Activated CD4-positive, alpha-beta T cell treated with anti-CD3 and anti-CD28 coated beads, Interleukin-2, amount 50 U/mL, for 4 hours (primary cell): ENCODE measurements at places on chromosomes 7 and 10.

DNA sequence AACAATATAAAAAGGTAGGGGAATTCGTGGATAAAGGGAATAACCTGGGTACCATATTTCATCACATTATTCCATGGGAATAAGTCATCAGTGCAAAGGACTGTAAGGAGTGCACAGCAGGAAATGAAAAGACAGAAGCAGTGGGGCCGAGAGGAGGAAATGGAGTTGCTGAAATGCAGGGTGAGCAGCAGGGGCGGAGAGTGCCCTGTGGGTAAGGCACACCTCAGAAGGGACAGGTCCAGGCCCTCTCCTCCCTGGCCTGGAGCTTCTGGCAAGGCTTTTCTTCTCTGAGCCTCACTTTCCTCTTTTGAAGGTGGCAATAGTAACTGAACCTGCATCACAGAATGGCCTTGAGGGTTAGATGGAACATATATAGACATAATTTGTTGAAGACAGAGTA is 26.2 kb downstream of the IKZF1 start:
- no peak for DNase-seq

GRCh38 chr7:157929671-157930070 is 592.9 kb downstream of the DNAJB6 start:
- DNase-seq: no peak

GRCh38 chr10:121478556-121478955 is 119.7 kb downstream of the FGFR2 start:
- no peak for DNase-seq

DNA sequence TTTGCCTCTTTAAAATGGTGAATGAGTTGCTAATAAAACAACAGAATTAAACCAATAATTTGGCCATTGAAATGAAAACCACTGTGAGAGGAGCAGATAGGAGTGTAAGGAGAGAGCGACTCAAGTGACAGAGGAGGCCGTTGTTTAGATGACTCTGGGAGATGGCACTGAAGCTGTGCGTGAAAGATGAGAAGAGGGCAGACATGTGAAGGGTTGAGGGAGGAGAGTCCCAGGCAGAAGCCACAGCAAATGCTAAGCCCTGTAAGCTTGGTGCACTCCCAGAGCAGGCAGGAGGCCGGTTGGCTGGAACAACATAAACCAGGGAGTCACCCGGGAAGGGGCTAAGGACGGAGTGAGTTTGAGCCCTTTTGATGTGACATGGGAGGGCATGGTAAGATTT is 814 bp upstream of the OPALIN start:
- DNase-seq: no peak

- no peak for DNase-seq
Measured at GRCh38 chr7:14841869-14842268, 60.7 kb downstream of the DGKB start.

DNA sequence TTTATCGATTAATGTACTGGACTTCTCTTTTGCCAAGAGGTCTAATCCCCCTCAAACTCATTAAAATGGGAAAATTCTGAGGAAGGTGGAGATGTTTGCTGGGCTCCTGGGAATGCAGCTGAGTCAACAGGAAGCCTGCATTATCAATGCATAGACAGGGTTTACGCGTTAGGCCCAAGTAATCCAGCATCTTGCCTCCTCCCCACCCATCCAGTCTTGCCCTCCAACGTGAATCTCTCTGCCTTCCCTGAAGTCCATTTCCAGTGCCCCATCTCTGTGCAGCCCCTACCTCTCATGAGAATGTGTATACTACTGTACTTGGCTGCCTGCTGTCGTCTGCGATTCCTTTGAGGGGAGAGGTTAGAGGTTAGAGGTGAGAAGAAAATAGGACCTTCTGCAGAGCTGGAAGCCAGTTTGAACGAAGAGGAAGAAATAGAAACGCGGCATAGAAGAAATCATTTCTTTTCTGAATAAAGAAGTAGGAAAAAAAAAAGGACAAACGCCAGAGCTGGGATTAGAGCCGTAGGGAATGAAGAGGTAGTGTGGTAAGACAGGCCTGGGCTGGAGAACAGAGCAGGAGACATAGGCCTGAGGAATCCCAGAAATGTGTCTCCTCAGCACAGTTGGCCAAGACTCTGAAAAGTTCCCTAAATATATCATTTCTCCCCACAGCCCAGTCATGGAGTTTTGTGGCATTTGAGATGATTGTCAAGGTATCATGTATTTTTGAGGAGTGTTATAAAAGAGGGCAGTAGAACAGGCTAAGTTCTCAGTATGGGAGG is 75.6 kb downstream of the MYOF start:
- no peak for DNase-seq

DNA sequence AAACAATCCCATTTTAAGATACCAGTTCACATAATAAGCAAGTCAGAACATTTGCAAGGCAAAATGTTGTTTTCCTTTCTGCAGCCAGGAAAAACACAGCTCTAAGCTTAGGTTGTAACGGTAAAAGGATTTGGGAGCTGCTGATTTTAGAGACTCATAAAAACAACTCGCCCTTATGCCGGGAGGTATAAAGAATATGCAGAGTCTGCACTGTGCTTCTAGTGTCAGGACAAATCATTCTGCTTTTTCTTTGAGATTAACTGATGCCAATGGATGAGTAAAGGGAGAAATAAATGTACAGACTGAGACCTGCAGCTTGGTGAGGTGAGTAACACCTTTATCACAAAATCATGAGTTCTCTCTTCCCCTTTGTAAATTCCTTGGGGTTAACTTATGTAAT is 2.0 kb upstream of the SFR1 start:
- DNase-seq: no peak

GRCh38 chr10:82190432-82191260 is 315.7 kb downstream of the NRG3 start:
- no peak for DNase-seq

- no peak for DNase-seq
Measured at GRCh38 chr10:44828508-44829142, 82.5 kb upstream of the TMEM72 start.

DNA sequence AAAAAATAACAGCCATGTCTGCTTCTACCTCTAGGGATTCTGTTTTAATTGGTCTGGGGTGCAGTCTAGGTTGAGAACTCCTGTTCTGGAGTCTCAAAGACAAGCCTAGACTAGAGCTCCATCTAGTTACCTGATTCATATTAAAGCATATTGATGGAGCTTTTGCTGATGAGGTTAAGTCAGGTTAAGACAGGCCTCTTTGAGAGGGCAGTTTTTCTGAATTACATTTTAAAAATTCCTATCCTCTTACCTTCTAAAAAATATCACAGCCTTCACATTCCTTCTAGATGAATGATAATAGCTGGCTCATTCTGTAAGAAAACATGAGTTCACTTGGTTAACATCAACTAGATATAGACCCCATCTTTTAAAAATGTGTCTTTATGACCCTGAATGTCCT is 28.9 kb downstream of the MGAM start:
- DNase-seq: no peak

GRCh38 chr10:46255801-46256747 is 30.7 kb upstream of the ANTXRL start:
- peak; percentile 51 for DNase-seq

DNA sequence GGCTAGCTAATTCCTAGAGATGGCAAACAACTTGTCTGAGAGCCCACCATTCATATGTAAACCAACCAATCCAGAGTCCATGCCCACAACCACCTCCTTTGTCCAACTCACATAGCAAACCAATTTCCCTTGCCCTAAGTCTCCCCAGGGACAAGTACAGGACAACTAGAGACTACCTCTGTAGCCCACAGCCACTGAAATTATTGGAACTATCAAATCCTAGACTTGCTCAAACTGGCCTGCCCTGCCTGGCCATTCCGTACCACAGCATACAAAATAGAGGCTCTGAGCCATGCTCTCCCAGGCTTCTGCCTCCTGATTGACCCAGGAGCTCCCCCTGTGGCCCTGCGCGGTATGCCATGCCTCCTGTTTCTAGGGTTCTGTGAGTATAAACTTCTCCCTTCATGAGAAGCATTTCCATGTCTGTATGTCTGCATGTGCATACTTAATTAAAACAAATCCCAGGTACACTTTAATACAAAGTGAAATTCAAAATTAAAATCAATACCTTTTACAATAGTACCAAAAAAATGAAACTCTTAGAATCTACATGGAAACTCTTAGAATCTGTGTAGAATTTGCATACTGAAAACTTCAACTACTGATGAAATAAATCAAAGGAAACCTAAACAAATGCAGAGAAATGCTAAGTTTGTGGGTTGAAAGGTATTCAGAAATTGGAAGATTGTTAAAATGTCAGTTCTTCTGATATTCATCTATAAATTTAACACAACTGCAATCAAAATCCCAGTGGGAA is 4.0 kb upstream of the HECW1 start:
- DNase-seq: peak; percentile 19

DNA sequence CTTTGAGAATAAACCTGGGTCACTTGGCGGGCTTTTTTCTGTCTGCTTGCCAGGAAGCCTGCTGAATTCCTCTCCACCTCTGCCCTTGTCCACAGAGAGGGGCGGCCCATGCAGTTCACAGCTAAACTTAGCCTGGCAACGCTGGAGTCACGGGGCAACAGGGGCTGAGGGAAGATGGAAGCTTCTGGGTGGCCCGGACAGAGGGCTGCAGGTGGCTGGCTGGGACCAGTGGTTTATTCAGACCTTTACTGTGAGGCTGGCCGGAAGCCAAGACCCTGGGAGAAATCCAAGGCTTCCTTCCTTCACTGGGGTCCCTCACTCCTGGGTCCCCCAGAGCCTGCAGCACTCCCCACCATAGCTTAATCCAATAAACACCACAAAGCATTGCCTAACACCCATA is 17.0 kb downstream of the ITPRIP start:
- DNase-seq: no peak

DNA sequence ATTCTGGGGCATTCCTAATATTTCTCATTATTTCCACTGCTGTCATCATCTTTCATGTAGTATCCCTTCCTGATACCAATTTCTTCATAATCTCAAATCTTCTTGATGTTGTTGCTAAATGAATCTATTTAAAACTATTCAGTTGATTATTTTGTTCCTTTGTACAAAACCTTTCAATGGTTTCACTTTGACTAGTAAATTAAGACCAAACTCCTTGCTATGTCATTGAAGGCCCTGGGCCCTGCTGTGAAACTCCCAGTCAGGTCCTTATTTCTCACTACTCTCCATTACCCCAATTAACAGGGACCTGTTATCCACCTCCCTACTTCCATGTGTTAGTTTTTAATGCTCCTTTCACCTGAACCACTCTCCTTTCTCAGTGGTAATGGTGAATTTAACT is 97.0 kb downstream of the CTTNBP2 start:
- DNase-seq: no peak

GRCh38 chr7:117873310-117874190 is at the start of gene CTTNBP2:
Gene CTTNBP2, minus strand, starts transcription at chr7:117873441. Its CDS starts 26 bp downstream, at chr7:117873415.
- no peak for DNase-seq

- no peak for DNase-seq
Measured at GRCh38 chr10:113226399-113226798, 276.4 kb downstream of the TCF7L2 start.

GRCh38 chr7:157495594-157495993 is 158.8 kb downstream of the DNAJB6 start:
- DNase-seq: no peak

DNA sequence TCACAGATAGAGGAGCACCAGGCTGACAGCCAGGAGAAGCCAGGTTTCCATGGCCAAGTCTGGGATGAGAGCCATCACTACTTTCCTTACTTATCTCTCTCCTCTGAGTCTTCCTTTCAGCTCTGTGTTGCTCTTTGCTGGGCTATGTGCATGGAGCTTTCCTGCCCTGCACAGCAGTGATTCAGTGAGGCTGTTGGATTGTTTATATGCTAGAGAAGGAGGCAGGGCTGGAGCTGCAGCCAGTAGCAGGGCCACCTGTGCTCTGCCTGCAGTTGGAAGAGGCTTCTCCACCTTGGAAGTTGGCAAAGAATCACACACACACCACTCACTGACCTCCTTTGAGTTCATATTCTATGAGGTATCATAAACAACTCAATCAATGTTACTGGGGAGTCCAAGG is at the start of gene CYP3A4:
CYP3A4 (minus strand) TSS at position 178 of the 400 bp plus-strand sequence; CDS start at position 75, 103 bp downstream.
- DNase-seq: no peak
